ENCODE measurements at places on chromosomes 1 and 21.

DNA sequence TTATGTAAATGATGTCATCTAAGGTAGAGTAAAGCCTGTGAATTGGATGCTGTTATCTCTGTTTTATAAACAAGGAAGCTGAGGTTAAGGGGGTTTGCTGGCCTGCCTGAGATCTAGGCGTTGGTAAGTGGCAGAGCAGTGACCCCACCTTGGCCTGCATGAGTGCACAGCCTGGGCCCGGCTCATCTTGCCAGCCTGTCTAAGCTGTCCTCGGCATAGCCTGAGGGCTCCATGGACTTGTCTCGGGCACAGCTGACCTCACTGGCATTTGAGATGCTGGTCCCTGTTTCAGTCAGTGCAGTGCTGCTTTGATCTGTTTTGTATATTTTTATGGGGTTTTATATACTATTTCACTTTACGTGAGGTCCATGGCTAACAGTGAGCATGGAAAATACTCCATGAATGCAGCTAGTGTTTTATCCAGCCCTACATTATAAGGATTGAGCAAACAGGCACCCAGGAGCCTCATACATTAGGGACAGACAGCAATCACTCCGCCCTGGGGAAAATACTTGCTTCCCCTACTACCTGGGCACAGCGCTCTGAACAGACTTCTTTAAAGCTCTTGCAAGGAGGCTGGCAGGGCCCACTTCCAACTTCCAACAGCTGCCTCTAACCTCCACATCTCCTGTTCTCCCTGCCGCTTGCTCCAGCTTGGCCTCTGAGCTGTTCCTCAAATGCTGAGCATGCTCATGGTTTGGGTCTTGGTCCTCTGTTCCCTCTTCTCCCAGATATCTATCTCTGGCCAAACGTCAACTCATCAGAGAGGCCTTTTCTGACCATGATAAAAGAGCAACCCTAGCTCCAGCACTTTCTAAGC lies 150.6 kb upstream of the HMGB4 start:
- no peak for DNase-seq

DNA sequence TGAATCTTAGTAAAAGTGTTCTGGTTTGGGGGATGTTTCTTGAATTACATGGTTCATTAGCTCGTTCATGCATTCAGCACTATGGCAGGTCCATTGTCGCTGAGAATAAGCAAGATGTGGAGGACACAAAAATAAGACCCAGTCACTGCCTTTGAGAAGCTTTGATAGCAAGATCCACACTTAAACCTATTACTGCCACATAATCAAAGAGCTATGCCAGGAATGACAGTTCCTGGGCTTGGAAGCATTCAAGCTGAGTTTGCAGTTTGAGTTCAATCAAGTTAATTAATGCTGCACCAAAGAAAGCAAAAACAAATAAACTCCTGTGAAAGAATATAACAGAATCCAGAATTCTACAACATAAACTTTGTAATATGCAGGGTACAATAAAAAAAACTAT lies 131.8 kb downstream of the MIS18A start:
- peak; percentile 12 for DNase-seq

DNA sequence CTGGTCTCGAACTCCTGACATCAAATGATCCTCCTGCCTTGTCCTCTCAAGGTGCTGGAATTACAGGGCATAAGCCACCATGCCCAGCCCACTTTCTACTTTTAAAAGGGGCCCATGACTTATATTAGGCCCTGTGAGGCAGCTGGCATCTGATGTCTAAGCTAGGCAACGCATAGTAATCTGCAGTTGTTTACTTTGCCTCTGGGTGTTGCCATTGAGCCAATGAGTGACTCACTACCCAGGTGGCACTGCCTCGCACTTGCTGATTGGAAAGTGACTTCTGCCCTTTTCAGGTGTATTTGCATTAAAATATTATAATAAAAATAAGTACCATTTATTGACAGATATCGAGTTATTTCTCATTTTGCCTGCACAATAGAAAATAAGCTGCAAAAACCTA lies 84.9 kb downstream of the KIF14 start:
- no peak for DNase-seq

- no peak for DNase-seq
Observed at GRCh38 chr1:181718034-181718433, 234.7 kb downstream of the CACNA1E start.

DNA sequence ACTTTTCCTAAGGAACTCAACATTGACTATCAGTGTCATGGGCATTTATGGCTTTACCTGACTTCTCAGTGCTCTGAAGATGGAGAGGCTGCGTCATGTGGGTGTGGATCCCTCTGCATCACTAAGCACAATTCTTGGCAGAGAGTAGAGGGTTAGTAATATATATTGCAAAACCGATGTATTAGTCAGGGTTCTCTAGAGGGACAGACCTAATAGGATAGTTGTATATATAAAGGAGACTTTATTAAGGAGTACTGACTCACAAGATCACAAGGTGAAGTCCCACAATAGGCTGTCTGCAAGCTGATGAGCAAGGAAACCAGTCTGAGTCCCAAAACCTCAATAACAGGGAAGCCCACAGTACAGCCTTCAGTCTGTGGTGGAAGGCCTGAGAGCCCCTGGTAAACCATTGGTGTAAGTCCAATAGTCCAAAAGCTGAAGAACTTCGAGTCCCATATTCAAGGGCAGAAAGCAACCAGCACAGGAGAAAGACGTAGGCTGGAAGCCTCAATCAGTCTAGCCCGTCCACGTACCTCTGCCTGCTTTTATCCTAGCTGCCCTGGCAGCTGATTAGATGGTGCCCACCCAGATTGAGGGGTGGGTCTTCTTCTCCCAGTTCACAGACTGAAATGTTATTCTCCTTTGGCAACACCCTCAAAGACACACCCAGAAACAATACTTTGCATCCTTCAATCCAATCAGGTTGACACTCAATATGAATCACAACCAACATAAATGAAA lies 159.7 kb upstream of the NRIP1 start:
- peak; percentile 81 for DNase-seq

GRCh38 chr1:22174446-22175220 lies 31.7 kb upstream of the WNT4 start:
- no peak for DNase-seq

DNA sequence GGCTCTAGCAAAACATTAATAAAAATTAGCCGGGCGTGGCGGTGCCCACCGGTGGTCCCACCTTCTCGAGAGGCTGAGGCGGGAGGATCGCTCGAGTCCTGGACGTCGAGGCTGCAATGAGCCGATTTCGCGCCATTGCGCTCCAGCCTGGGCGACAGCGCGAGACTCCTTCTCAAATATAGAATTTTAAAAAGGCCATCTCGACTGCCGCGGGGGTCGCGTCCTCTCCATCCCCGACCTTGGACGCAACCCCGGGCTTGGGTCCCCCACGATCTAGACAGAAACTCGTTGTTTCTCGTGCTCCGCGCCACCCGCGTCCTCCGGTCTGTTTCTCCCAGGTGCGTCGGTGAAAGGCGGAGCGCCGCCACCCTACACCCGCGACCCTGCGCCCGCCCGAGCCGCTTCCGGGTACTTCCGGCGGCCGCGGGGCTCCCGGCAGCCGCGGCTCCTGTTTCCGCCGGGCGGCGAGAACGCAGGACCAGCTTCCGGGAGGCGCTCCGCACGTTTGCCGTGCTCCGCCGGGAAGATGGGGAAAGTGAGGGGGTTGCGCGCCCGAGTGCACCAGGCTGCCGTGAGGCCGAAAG lies at the start of gene SLX9:
Gene SLX9, plus strand, starts transcription at position 498 of the 584 bp plus-strand sequence. Its CDS starts 29 bp downstream, at position 527.
- DNase-seq = peak; percentile 78

GRCh38 chr1:14887764-14888350 lies 265.7 kb upstream of the TMEM51 start:
- no peak for DNase-seq

GRCh38 chr1:231575472-231575871 lies 47.0 kb downstream of the TSNAX start:
- DNase-seq = no peak

DNA sequence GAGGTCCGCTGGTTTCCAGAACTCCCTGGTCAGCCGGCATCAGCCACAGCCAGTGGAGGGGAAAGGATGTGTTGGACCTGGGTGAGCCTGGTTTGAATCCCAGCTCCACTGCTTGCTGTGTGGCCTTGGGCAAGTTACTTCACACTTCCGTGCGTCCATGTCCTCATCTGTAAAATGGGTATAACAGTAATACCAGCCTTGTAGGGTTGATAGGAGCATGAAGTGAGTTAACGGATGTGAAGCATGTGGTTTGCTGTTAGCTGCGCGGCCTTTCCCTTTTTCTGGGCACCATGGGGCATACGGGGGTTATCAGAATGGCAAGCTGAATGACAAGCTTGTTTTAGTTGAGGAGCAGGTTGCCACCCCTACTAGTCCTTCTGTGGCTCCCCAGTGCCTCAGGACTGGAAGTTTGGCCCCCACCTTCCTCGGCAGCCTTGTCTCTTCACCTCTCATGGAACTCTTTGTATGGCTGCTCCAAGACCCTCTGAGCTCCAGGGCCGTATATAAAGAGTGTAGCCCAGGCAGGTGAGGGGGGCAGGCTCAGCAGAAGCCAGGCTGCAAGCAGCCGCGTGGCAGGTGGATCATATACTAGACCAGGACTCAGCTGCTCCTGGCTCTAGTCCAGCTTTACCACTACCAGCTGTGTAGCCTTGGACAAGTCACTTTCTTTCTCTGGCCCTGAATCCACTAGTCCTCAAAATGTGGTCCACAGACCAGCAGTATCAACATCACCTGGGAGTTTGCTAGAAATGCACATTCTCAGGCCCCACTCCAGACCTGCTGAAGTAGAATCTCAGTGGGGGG lies 95.4 kb downstream of the LACTBL1 start:
- no peak for DNase-seq

DNA sequence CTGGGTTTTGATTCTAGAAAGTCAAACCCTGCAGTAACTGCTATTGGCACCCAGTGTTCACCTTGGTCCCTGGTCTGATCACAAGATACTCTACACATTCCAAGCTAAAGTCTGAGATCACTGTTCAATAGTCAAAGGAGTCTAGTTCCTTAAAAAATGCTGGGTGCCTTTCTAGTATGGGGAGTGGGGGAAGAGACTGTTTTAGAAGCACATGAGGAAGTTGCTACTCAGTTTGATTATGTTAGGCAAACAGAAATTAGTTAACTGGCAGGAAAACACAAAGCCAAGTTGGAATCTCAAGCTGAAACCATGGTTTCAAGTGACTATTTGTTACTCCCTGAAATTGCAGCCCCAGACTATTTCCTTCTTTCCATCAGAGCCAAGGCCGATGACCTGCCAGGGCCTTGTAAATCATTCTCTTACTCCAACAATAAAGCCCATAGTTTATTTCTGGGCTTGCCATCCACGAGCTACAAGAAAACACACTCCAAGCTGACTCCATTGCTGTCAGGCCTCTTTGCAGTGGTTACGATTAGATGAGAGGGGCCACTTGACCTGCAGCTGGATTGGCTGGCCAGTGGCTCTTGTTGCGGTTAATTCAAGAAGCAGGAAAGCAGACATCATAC lies 21.1 kb upstream of the VTCN1 start:
- DNase-seq = no peak

DNA sequence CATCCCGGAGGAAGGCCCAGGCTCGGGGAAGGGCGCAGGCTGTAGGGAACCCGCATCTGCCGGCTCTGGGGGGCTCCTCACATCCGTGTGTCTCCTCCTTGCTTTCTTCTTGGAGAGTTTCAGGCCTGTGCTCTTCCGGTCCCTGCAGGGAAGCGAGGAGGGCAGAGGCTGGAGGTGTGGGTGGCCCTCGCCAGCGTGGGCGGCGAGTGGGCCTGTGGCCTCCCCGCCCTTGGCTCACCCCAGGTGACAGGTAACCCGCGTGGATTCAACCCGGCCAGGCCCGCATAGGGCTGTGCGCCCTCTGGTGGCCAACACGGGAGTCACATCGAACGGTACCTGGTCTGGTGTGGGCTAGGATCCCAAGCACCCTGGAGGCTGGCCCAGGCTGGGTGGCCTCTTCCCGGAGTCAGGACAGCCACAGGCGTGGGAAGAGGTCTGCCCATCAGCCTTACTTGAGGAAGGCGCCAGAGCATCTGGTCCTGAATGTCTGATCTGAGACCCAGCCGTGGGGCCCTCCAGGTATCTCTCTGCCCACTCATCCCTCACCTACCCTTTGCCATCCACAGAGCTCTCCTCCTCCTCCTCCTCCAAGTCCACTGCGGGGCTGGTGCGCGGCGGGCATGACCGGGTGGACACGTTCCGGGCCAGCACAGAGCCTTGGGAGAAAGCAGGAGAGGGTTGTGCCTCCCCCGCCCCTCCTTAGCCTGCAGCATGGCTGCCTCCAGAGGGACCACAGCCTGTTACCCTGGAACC lies 9.6 kb upstream of the TNFRSF25 start:
- no peak for DNase-seq

DNA sequence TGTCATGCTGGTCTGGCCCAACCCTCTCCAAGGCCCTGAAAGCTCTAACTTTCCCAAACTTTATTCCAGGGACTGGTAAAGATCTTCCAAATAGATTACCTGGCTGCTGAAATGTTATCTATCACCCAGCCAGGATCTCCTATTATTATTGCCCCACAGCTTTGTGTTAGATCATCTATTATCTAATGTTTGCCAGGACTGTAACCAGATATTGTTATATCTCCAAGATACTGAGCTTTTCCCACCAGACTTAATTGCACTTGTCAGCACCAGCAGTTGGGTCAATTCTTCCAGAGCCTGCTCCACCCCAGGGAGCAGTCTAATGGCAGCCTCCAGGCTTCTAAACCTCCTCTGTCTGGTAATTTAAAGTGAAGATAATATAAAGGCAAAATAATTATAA lies 59.1 kb downstream of the PRDX6 start:
- DNase-seq = no peak

GRCh38 chr1:186442651-186443375 lies 18.1 kb downstream of the PDC start:
- DNase-seq = peak; percentile 67

DNA sequence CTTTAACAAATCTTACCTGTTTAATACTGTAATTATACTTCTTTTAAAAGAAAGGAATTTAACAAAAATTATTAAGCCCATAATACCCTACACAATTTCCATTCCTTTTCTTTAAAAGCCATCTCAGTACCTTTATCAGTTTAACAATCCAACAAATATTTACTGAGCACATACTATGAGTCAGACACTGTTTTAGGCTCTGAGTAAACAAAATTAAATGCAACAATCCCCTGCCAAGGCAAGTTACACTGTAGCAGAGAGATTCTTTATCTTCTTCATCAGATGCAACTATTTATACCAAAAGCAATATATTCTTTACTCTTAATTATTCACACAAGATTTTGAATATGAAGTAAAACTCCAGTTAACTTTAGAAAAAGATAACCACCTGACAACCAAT lies 12.0 kb downstream of the DENND1B start:
- no peak for DNase-seq

- DNase-seq = no peak
Observed at GRCh38 chr1:185984113-185984836, 250.1 kb downstream of the HMCN1 start.

- no peak for DNase-seq
Observed at GRCh38 chr1:235404190-235404589, 37.0 kb downstream of the TBCE start.

DNA sequence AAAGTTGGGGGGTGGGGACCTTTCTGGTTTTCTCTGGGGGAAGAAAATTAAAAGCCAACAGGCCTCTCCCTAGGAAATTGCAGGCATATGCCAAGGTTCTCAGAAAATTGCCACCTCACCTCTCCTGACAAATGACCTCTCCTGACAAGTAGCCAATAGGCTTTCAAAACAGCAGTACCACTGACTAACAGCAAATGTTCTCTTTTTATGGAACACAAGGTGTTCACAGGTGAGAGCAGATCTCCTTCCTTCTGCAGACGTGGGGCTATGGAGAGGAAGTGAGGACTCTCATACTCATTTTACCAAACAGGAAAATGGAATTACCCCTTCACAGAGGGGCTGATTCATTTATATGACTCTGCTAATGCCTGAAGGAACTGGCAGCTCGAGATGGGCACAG lies 32.7 kb upstream of the SUCO start:
- DNase-seq = no peak

Measured in fibroblast of skin of abdomen (primary cell).